Activated T-cell treated with anti-CD3 and anti-CD28 coated beads, Interleukin-2, amount 50 U/mL, for 72 hours (primary cell): ENCODE measurements at places on chromosomes 6 and 20.

DNA sequence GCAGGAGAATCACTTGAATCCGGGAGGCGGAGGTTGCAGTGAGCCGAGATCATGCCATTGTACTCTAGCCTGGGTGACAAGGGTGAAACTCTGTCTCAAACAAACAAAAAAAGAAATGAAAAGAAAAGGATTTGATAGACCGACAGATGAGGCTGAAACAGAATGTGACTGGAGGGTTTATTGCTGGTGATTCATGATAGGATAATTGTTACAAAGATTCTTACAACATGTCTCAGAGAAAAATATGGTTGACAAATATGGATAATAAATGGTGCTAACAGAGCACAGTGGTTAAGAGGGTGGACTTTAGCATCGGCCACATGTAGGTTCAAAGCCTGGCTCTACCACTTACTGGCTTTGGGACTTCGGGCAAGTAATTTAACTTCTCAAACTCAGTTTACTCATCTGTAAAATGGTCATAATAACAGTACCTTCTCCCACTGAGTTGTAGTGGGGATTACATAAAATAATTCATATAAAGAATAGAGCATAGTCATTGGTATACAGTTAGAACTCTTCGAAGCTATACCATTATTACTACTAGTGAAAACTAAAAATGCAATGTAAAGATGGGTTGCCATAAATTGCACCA lies 131.9 kb downstream of the MAP3K7 start:
- DNase-seq = no peak

DNA sequence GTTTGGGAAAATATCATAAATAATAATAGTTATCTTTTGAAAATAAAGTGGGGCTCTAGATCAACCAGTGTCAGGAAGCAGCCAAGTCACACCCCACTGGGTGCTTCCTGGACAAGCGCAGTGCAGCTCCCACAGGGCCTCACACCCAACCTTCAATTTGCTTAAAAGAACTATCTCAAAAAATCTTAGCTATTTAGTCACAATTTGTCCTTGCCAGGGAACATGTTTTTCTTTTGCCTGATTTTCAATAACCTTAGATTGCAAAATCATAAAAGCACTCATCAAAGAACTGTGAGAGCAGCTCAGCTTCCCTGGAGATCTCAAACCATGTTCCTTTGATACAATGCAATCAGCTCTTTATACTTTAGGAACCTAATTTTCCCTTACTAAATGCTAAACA lies 1.6 kb upstream of the NCOA7 start:
- DNase-seq = no peak

- DNase-seq = no peak
These were observed 3.9 kb downstream of the PRDM1 start for GRCh38 chr6:106090001-106090400.

GRCh38 chr6:76837564-76837963 lies 625.7 kb downstream of the HTR1B start:
- DNase-seq = no peak

- DNase-seq = no peak
These were observed 19.9 kb upstream of the BHLHE23 start for GRCh38 chr20:63026582-63027165.
